ENCODE measurements at places on chromosomes 2 and 18.

- no peak for DNase-seq
These were observed 345.5 kb upstream of the FSIP2 start for GRCh38 chr2:185393091-185393490.

DNA sequence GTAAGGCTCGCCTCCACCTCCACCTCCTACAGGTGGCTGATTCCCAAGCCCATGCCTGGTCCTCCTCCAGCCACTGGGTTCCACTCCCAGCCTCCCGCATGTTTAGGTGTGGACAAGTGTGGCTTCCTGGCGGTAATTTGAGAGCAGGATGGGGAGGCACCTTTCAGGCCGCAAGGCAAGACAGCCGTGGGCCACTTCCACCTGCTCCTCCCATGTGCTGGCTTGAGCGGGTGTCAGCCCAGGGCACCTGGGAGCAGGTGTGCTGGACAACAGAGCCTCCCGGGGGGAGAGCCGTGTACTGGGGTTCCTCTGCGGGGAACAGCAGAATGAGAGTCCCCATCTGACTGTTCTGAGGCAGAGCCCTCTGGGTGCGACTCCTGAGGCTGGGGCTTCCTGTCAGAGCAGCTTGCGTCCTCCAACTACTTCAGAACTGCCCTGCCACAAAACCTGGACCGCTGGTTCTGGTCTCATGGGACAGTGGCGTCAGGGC lies 83.9 kb downstream of the TPO start:
- no peak for DNase-seq

- no peak for DNase-seq
These were observed 108.3 kb downstream of the NFATC1 start for GRCh38 chr18:79504034-79504433.

GRCh38 chr2:240636563-240637115 lies 11.4 kb downstream of the GPR35 start:
- no peak for DNase-seq

- DNase-seq: no peak
These were observed 15.5 kb upstream of the ACVR1 start for GRCh38 chr2:157891643-157892041.

DNA sequence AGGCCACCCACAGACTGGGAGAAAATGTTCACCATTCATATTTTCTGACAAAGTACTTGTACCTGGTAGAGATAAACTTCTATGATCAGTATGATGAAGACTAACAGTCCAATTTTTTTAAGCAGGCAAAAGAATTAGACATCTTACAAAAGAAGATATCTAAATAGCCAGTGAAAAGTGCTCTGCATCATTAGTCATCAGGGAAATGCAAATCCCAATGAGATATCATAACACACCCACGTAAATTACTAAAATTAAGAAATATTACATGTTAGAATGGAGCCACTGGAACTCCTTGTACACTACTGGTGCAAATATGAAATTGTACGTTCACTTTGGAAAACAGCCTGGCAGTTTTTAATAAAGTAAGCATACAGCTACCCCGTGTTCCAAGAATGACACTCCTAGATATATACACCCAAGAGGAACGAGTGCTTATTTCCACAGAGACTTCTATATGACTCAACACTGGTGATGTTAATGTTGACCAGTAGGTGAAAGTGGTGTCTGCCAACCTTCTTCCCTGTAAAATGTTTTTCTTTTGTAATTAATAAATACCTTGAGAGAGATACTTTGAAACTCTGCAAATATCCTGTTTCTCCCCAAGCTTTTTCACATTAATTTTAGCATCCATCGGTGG lies 80.3 kb downstream of the NPAS2 start:
- no peak for DNase-seq

DNA sequence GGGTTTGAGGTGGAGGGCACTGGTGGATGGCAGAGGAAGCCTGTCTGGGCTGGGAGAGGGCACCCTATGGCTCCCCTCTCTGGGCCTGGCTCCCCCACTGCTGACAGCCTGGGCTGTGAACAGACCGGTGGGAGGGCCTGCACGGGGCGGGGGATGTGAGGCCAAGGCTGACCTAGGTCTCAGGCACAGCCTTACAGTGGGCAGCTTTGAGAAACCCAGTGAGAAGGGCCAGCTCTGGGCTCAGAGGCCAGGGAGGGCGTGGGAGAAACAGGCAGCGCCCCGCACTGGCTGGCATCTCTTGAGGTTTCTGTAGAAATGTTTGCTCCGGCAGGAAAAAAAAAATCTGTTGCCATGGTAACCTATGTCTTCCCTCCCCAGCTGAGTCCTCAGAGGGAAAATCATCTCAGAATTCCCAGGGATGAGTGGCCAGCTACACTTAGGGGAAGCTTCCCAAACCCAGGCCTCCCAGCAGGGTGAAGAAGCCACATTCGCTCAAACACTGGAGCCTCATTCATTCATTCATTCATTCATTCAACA lies 71.7 kb upstream of the TAF1B start:
- no peak for DNase-seq

- DNase-seq: no peak
These were observed 87.5 kb upstream of the SLC35G4 start for GRCh38 chr18:11521853-11522252.

GRCh38 chr2:42908518-42909200 lies 116.3 kb upstream of the HAAO start:
- no peak for DNase-seq

- DNase-seq: no peak
These were observed 66.9 kb downstream of the STK39 start for GRCh38 chr2:168180483-168180882.
